ENCODE measurements at places on chromosomes 4 and X.

DNA sequence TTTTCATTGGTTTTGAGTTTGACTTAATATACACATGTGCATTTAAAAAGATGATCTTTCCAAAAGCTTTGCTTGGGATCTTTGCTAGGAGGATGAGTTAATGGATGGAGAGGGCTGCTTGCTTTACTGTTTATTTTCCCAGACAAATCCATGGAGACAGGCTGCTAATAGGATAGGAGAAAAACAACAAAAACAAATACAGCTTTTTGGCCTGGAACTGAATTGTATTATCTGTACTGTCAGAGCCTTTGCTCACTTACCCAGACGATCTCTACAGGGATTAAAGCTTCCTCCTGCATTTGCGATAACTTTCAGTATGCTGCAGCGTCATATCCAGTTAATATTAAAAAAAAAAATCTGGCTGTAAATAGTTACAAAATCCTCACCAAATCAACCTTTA is 190.8 kb upstream of the NUDT6 start:
- DNase-seq: no peak

GRCh38 chrX:151771726-151772125 is 37.2 kb downstream of the CNGA2 start:
- no peak for DNase-seq

DNA sequence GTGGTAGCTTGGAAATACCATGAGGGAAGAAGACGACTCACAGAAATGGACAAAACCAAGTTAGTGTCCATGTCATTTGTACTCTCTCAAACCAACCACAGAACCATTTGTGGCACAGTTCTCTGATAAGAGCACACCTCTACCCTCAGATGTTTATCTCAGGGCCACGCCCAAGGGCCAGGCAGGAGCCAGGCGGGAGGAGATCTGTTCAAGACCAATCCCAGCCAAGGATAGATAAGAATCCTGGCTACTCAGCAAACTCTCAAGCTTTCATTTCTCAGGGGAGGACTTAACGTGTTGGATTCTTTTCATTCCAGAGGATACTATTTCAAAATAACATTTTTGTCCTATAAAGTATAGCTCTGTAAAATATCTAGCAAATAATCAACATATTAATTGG is 95.0 kb downstream of the NYX start:
- DNase-seq: no peak

- DNase-seq: no peak
These were observed 27.0 kb downstream of the KDM6A start for GRCh38 chrX:44899946-44900345.

DNA sequence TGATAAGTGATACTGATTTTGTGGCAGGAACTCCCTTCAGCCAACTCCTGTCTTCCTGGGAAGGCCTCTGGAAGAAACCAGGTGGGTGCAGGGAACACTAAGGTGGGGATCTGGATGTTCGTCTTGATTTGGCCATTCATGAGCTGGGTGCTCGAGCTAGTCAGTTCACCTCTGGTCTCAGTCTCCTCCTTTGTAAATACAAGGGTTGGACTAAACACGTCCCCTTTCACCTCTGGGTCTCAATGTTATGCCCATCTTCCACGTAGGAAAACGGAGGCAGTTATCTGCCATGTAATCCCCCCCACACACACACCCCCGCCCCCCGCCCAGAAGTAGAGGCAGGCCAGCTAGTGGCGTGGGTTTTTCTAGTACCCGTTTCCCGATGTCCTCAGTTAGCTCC is 4.1 kb upstream of the RS1 start:
- no peak for DNase-seq

- no peak for DNase-seq
These were observed 70.5 kb downstream of the RPS3A start for GRCh38 chr4:151169900-151170299.

GRCh38 chr4:152974468-152975379 is 38.6 kb downstream of the FHDC1 start:
- no peak for DNase-seq
